ENCODE measurements at places on chromosomes 4 and X. TPM values are rescaled to one million over a fixed set of nuclear protein-coding genes. Genes with fewer than 3 reads are reported as not detected.

- no peak overlapping the region for H3K4me3 ChIP-seq
- H3K27me3 ChIP-seq = peaks cover 37% of the 10 kb centered on the region
- H3K27ac ChIP-seq = no peak overlapping the region
Measured at GRCh38 chr4:7410446-7410845, 24.3 kb downstream of the PSAPL1 start.

Gene FAM236D
- not detected for total RNA-seq

GRCh38 chrX:135981668-135982067 is 3.6 kb upstream of the SLC9A6 start:
- no peaks in the 10 kb centered on the region for H3K36me3 ChIP-seq
- no peak overlapping the region for H3K4me3 ChIP-seq
- H3K27me3 ChIP-seq = peaks cover 59% of the 10 kb centered on the region
- H3K27ac ChIP-seq = no peak overlapping the region
- peaks cover 6% of the 10 kb centered on the region for H3K4me1 ChIP-seq

GRCh38 chrX:34655501-34656455 is 1.3 kb downstream of the TMEM47 start:
- peaks cover 28% of the 10 kb centered on the region for H3K27me3 ChIP-seq
- H3K36me3 ChIP-seq = no peaks in the 10 kb centered on the region
- H3K27ac ChIP-seq = peak overlapping the region; percentile 61
- peak; percentile 1 for DNase-seq
- peak overlapping the region; percentile 83 for H3K4me3 ChIP-seq
- peaks cover 11% of the 10 kb centered on the region for H3K4me1 ChIP-seq

GRCh38 chr4:180641495-180641894 is 1601.7 kb upstream of the TENM3 start:
- DNase-seq = peak; percentile 29
- no peaks in the 10 kb centered on the region for H3K27me3 ChIP-seq
- H3K36me3 ChIP-seq = no peaks in the 10 kb centered on the region
- H3K27ac ChIP-seq = no peak overlapping the region

GRCh38 chr4:18566970-18567799 is 545.6 kb upstream of the LCORL start:
- H3K4me3 ChIP-seq = no peak overlapping the region
- no peak overlapping the region for H3K27ac ChIP-seq
- peaks cover 7% of the 10 kb centered on the region for H3K4me1 ChIP-seq
- no peaks in the 10 kb centered on the region for H3K36me3 ChIP-seq
- no peaks in the 10 kb centered on the region for H3K27me3 ChIP-seq

DNA sequence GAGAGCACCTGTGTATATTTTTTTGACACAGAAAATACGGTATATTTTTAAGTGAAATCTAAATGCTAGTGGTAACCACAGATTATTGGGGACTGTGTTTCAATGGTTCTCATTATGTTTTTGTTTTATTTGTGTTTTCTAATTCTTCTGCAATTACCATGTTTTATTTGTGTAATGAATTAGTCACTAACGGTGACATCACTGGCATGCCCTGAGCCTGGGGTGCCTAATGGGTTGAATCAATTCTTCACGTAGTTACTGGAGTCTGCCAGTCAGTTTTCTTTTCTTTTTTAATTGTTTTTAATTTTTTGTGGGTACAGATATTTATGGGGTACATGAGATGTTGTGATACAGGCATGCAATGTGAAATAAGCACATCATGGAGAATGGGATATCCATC is 168.8 kb downstream of the RELL1 start:
- DNase-seq = no peak
- H3K27me3 ChIP-seq = no peaks in the 10 kb centered on the region
- no peak overlapping the region for H3K27ac ChIP-seq
- no peaks in the 10 kb centered on the region for H3K36me3 ChIP-seq
- no peaks in the 10 kb centered on the region for H3K4me1 ChIP-seq
- H3K4me3 ChIP-seq = no peak overlapping the region

DNA sequence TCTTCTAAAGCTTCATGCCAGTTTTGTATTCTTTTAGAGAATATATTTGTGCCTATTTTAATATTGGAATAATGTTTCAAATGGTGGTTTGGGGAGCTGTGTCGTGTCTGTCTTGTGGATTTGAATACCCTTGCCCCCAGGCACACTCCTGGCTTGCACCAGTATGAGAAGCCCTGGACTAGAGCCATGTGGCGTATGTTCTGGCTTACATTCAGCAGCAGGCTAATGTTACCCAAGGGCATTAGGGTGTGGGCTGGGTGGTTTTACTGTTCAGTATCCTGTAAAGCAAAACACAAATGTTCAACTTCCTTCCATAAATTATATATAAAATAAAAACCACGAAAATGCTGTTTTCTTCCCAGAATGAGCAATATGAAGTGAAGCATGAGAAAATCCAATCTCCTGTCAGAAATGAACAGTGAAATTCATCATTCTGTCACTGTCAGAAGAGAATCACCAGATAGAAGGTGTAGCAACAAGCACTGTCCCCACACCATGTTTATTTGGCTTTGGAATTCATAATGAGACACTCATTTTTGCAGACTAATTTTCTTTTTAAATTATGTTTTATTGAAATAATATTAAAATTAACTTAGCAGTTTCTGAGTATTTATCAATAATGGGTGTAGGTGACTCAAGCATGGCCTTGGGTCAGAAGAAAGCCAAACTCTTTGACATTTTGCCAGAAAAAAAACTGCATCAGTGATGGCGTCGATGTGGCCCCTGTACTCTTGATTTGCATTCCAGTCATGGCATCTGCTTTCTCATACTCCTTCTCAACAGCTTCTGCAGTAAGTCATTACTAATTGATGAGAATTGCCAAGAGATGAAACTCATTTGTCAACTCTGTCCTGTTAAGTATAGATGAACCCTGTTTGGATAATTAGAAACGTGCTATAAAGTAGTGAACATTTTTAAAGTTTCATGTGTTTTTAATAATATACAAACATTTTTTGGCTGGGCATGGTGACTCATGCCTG is 43.8 kb downstream of the WWC2 start:
- no peaks in the 10 kb centered on the region for H3K36me3 ChIP-seq
- no peaks in the 10 kb centered on the region for H3K27me3 ChIP-seq
- H3K27ac ChIP-seq = peak overlapping the region; percentile 69
- H3K4me3 ChIP-seq = peak overlapping the region; percentile 42

GRCh38 chr4:166680796-166681195 is 553.5 kb downstream of the SPOCK3 start:
- no peaks in the 10 kb centered on the region for H3K27me3 ChIP-seq
- H3K36me3 ChIP-seq = no peaks in the 10 kb centered on the region
- no peak overlapping the region for H3K27ac ChIP-seq
- peaks cover 8% of the 10 kb centered on the region for H3K4me1 ChIP-seq
- H3K4me3 ChIP-seq = no peak overlapping the region

DNA sequence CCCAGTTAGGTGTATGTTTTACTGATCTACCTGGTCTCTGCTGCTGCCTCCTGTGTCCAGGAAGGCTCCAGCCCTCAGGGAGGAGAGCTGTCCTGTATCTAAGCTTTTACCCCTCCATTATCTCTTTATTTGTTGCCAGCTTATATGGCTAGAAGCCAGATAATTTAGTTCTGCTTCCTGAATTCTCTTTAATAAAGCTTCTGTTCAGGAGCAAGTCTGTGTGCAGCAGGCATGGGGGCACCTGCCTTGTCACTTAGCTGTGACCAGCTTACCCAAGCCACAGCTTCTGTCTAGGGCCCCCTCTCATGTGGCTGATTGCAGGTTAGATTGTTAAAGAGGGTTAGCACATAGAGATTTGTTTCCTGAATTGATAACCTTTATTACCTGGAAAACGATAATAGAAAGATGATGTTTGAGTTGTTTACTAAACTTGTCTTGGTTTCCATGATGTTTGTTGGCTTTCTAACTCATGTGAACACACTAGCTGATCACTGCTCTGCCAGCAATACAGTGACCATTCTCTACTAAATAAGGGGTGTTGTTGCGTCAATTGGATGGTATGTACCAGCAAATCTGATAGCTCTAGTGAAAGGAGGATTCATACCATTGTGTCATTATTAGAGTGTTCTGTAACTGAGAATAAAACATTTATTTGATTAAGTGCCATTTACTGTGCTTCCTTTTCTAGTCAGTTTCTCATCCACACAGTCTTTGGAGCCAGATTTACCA is 189.8 kb upstream of the ANK2 start:
- H3K4me3 ChIP-seq = no peak overlapping the region
- H3K4me1 ChIP-seq = peaks cover 13% of the 10 kb centered on the region
- no peaks in the 10 kb centered on the region for H3K36me3 ChIP-seq
- no peak for DNase-seq

DNA sequence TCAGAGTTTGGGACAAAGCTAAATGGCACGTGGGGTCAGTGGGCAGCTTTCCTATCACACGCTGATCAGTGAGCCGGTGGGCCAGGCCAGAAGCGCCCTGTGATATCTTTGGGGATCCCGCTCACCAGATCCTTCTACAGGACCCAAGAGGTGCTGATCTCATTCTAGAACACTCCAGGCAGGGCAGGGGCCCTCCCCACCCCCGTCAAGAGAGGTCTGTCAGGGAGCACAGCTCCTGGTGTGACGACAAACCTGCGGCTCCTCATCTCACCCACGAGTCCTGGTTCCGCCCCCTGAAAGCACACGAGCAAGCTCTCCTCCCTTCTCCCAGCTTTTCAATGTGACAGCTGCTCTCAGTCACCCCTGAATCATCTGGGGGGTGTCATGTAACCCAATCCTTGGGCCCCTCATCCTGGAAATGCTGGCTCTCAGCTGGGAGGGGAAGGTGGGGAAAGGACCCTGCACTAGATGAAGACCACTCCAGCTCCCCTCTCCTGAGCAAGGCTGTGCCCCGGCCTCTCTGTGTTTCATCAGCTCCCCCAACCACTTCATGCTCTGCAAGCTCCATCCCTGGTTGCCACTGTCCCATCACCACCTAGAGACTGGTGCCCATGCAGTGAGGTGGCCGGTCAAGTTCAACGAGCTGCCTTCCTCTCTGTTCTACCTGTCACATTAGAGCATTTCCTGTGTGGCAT is 4.6 kb downstream of the HCFC1 start:
- peaks cover 19% of the 10 kb centered on the region for H3K4me1 ChIP-seq
- H3K27me3 ChIP-seq = no peaks in the 10 kb centered on the region
- H3K27ac ChIP-seq = no peak overlapping the region
- peaks cover 20% of the 10 kb centered on the region for H3K36me3 ChIP-seq

DNA sequence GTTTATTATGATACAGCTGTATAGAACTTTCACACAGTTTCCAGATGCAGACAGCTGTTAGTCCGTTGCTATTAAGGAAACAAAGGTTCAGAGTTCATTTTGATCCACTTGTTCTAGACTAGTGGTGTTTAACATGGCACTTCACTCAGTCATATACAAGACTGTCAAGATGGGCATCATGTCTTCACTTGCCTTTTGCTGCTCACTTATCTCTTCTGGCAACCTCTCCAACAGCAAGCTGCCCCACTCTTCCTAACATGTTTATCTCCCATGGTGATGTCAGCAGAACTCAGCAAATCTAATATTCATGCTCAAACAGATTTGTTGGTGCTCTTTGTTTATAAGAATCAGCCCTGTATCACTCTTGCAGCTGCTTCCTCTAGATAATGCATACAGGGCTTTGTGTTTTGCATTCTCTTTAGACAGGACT is 236.2 kb upstream of the HAND2 start:
- no peak overlapping the region for H3K4me3 ChIP-seq
- no peak for DNase-seq
- no peaks in the 10 kb centered on the region for H3K36me3 ChIP-seq
- no peak overlapping the region for H3K27ac ChIP-seq

- H3K4me1 ChIP-seq = no peaks in the 10 kb centered on the region
- no peaks in the 10 kb centered on the region for H3K27me3 ChIP-seq
- no peaks in the 10 kb centered on the region for H3K36me3 ChIP-seq
- peak; percentile 82 for DNase-seq
- peak overlapping the region; percentile 37 for H3K27ac ChIP-seq
Measured at GRCh38 chr4:45971108-45971507, 152.7 kb downstream of the GABRG1 start.

DNA sequence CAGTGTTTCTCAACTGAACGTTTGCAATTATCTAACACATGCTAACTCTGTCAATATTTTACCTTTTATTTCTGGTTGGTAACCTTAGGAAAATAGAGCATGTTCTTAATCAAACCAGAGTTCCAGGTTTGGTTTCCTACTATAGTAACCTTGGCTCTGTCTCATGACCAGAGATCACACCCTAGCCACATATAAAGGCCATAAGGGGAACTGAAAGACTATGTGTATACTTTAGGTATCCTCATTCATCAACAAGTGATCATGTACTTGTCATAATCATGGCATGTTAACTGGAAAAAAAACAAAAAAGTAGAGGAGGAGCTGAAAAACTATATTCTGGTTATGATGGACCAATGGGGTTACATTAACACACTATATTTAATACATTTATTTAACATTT is 302.4 kb downstream of the TEX13A start:
- H3K4me1 ChIP-seq = no peaks in the 10 kb centered on the region
- H3K4me3 ChIP-seq = no peak overlapping the region
- peaks cover 10% of the 10 kb centered on the region for H3K27me3 ChIP-seq
- no peak for DNase-seq
- no peaks in the 10 kb centered on the region for H3K36me3 ChIP-seq

- peaks cover 45% of the 10 kb centered on the region for H3K36me3 ChIP-seq
- H3K4me1 ChIP-seq = peaks cover 5% of the 10 kb centered on the region
- peak overlapping the region; percentile 97 for H3K27ac ChIP-seq
- peak; percentile 17 for DNase-seq
Measured at GRCh38 chrX:71366674-71367256, 608 bp downstream of the TAF1 start.

Gene ZGRF1
- 6.9 TPM for total RNA-seq

GRCh38 chrX:9651737-9652136 is 113.9 kb downstream of the GPR143 start:
- no peak overlapping the region for H3K4me3 ChIP-seq
- no peak overlapping the region for H3K27ac ChIP-seq
- H3K4me1 ChIP-seq = no peaks in the 10 kb centered on the region
- H3K36me3 ChIP-seq = peaks cover 7% of the 10 kb centered on the region
- no peaks in the 10 kb centered on the region for H3K27me3 ChIP-seq

DNA sequence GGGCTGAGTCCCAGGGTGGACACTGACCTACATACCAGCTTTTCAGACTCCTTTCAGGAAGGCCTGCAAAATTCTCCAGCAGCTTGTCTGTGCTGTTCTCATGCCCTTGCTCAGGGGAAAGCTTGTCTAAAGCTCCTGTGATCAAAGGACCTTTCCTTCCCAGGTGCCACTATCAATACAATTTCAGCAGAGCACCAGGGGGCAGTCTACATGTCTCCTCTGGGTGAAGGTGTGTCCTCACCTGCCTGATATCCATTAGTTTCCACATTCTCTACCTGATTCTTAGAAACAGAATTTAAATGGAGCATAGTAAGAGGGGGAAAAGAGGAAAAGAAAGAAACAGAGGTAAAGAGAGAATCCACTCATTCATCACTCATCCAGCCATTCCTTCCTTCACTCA is 114.2 kb downstream of the PPARGC1A start:
- no peak overlapping the region for H3K4me3 ChIP-seq
- H3K27me3 ChIP-seq = no peaks in the 10 kb centered on the region
- H3K36me3 ChIP-seq = no peaks in the 10 kb centered on the region
- peaks cover 7% of the 10 kb centered on the region for H3K4me1 ChIP-seq

GRCh38 chr4:168535689-168536088 is 38.8 kb downstream of the PALLD start:
- DNase-seq = no peak
- H3K27me3 ChIP-seq = no peaks in the 10 kb centered on the region
- H3K4me3 ChIP-seq = no peak overlapping the region
- no peaks in the 10 kb centered on the region for H3K36me3 ChIP-seq
- H3K4me1 ChIP-seq = no peaks in the 10 kb centered on the region

Gene AKAP14
- total RNA-seq = not detected

All from MCF 10A (cell line).